Spinal cord (tissue), 10 donors: ENCODE measurements at places on chromosomes 1 and 21. TPM values are rescaled to one million over a fixed set of nuclear protein-coding genes. Genes with fewer than 3 reads are reported as not detected.

DNA sequence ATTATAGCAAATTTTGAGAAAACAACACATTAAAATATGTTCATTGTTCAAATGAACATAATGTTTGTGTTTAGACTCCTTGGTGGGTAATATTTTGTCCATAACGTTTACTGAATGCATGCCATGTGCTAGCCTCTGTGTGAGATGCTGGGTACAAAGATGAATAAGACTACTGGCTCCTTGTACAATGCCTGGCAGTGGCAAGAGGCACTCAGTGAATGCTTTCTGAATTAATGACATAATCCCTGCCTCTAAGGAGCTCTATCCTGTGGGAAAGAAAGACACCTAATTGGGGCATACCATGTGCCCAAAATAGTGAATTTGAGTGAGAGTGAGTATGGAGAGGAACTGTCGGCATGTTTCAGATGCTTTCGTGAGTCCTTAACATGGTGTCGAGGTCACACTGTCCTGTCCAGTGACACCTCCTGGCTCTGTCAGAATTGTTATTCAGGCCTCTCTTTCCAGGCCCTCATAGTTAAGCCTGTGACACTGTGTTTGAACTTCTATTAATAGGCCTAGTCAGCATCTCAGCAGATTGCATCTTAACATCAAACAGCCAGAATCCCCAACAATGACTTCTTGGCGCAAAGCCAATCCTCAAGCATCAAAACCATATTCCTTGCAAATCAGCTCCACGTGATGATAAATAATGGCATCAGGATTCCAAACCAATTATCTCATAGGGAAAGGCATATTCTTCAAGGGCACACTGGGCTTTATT, 32.8 kb upstream of the S1PR1 start:
- peak; percentile 72 for DNase-seq
- H3K36me3 ChIP-seq, result no peaks in the 10 kb centered on the region
- no peak overlapping the region for H3K4me3 ChIP-seq
- no peaks in the 10 kb centered on the region for H3K4me1 ChIP-seq
- no peaks in the 10 kb centered on the region for H3K27me3 ChIP-seq

DNA sequence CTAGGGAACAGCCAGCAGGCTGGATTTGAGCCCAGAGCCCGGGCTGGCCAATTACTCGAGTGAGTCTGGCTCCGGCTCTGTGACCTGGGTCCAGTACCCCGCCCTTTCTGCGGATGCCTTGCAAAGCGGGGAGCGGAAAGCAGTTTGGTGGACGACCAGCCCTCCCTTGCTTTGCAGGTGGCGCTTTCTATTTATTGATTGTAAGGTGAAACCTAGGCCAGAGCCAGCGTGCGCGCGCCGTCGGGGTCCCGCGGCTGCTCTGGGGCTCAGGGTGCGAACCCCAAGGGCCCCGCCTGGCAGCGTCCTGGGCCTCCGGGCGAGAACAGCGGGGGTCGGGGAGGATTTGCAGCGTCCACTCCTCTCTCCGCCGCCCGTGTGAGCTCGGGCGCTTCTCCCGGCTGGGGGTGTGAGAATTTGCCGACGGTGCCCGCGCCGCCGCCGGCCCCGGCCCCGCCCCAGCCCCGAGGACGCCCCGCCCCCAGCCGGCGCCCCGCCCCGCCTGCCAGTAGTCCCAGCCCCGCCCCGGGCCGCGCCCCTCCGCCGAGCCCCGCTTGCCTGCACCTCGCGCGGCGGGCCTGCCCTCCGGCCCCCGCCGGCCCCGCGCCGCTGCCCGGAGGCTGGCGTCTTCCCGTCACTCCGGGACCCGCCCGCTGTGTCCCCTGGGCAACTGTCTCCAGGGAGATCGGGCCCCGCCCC, 37.6 kb downstream of the PIK3CD start:
- H3K27me3 ChIP-seq, result peaks cover 27% of the 10 kb centered on the region
- no peak for DNase-seq
- no peak overlapping the region for H3K27ac ChIP-seq

DNA sequence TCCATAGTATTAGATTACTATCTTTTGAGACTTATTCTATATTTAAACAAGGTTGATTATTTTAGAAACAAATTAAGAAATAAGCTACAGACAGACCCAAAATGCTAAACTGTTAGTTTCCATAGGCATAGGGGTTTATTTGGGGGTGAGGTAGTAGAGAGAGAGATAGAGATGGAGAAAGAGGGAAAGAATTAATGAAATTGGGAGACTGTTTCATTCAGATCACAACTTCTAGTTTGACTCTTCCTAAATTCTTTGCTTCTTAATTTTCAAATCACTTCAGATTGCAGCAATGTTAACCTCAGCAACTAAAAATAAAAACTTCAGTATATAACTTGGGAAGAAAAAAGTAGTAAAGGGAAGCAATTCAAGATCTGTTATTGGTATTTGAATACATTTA, 3.4 kb downstream of the JUN start:
- peak overlapping the region; percentile 79 for H3K4me3 ChIP-seq
- DNase-seq, result no peak
- H3K27ac ChIP-seq, result no peak overlapping the region
- H3K4me1 ChIP-seq, result peaks cover 16% of the 10 kb centered on the region

- H3K27me3 ChIP-seq, result peaks cover 6% of the 10 kb centered on the region
- H3K4me1 ChIP-seq, result peaks cover 9% of the 10 kb centered on the region
- H3K4me3 ChIP-seq, result no peak overlapping the region
Measured at GRCh38 chr1:182062223-182062622, 711 bp upstream of the ZNF648 start.

DNA sequence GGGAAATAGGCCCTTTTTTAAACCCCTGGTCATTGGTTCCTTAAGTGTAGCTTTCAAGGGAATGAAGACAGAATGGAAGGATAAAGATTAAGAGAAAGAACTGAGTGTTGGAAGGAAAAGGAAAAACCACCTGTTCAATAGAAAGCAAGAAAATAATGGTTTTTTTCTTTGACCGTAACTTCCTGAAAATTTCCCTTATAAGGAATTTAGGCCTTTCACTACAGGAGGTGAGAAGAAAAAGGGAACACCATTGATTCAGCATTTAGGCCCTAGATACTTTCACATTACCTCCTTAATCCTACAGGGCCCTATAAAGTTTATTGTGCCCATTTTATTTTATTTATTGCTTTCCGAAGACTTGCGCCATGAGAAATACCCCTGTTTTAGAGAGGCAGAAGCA, 18.9 kb downstream of the KPNA6 start:
- H3K4me3 ChIP-seq, result no peak overlapping the region
- H3K27me3 ChIP-seq, result no peaks in the 10 kb centered on the region
- H3K4me1 ChIP-seq, result no peaks in the 10 kb centered on the region
- peaks cover 3% of the 10 kb centered on the region for H3K36me3 ChIP-seq

- no peak overlapping the region for H3K27ac ChIP-seq
- H3K27me3 ChIP-seq, result no peaks in the 10 kb centered on the region
- DNase-seq, result no peak
- H3K36me3 ChIP-seq, result no peaks in the 10 kb centered on the region
- H3K4me1 ChIP-seq, result peaks cover 41% of the 10 kb centered on the region
Measured at GRCh38 chr1:229028544-229028943, 242.4 kb upstream of the RAB4A start.

- H3K27me3 ChIP-seq, result peaks cover 5% of the 10 kb centered on the region
- H3K4me3 ChIP-seq, result no peak overlapping the region
- H3K36me3 ChIP-seq, result peaks cover 3% of the 10 kb centered on the region
- peaks cover 37% of the 10 kb centered on the region for H3K4me1 ChIP-seq
- no peak overlapping the region for H3K27ac ChIP-seq
Measured at GRCh38 chr21:42222821-42223390, 4.0 kb downstream of the ABCG1 start.

DNA sequence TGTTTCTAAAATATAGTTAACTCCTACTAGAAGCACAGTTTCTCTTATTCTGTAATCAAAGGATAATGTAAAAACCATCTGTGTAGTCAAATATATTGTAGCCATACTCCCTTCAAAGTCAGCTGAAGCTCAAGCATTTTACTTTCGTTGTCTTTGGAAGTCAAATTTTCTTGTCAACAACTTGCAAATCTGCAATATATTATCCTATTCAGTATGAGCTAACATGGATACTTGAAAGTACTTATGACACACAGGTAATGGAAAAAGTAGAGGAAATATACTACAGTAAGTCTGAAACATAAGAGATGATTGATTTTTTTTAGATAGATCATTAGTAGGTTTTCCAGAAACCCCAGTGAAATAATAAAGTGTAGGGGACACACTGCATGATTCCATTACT, 121.5 kb downstream of the COL24A1 start:
- H3K4me1 ChIP-seq, result no peaks in the 10 kb centered on the region
- H3K4me3 ChIP-seq, result no peak overlapping the region
- no peaks in the 10 kb centered on the region for H3K36me3 ChIP-seq
- DNase-seq, result no peak
- H3K27ac ChIP-seq, result no peak overlapping the region

- H3K4me3 ChIP-seq, result no peak overlapping the region
- H3K4me1 ChIP-seq, result peaks cover 10% of the 10 kb centered on the region
- DNase-seq, result no peak
- H3K27me3 ChIP-seq, result no peaks in the 10 kb centered on the region
- peaks cover 1% of the 10 kb centered on the region for H3K36me3 ChIP-seq
- H3K27ac ChIP-seq, result no peak overlapping the region
Measured at GRCh38 chr1:13759072-13759471, 59.1 kb downstream of the PRDM2 start.

DNA sequence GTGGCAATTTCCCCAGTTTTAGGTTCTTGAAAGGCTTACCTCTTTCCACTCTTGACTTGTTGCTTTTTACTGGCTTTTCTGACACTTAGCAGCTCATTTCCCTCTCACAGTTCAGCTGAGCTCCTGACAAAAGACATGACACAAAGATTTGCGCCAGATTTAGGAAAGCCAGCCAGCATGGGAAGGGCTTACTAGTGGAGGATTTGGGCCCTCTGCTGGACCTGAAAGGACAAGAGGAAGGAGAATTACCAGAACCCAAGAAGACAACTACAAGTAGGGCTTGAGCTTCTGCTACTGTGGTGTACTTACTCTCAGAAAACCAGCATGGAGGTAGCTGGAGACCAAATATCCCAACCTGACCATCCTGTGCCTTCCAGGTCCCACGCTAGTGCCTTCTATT, 784.5 kb downstream of the BRINP3 start:
- no peak overlapping the region for H3K4me3 ChIP-seq
- no peaks in the 10 kb centered on the region for H3K36me3 ChIP-seq
- H3K27me3 ChIP-seq, result no peaks in the 10 kb centered on the region

GRCh38 chr1:242196101-242196500, 197.2 kb upstream of the MAP1LC3C start:
- no peaks in the 10 kb centered on the region for H3K27me3 ChIP-seq
- H3K4me3 ChIP-seq, result no peak overlapping the region
- H3K36me3 ChIP-seq, result no peaks in the 10 kb centered on the region

DNA sequence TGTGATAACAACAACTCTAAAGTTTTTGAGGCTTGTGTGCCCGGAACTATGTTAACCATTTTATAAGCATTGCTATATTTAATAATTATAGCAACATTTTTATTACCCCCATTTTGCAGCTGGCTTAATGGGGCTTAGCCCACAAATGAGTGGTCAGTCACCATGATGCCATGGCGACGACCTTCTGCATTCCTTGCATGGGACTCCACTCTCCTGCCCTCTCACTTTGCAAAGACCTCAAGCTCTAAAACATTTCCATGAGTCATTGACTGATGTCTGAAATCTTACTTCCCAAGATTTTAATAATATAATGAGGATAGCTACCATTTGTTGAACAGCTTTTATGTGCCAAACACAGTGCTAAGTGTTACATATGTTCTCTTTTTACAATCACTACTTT, 15.4 kb downstream of the NGF start:
- no peaks in the 10 kb centered on the region for H3K4me1 ChIP-seq
- H3K36me3 ChIP-seq, result no peaks in the 10 kb centered on the region
- no peak overlapping the region for H3K27ac ChIP-seq
- H3K4me3 ChIP-seq, result no peak overlapping the region
- no peaks in the 10 kb centered on the region for H3K27me3 ChIP-seq
- DNase-seq, result no peak

- H3K4me3 ChIP-seq, result no peak overlapping the region
- no peak overlapping the region for H3K27ac ChIP-seq
- DNase-seq, result no peak
- H3K27me3 ChIP-seq, result no peaks in the 10 kb centered on the region
- H3K4me1 ChIP-seq, result peaks cover 17% of the 10 kb centered on the region
Measured at GRCh38 chr1:230065571-230065970, 1.5 kb upstream of the GALNT2 start.

- H3K4me1 ChIP-seq, result no peaks in the 10 kb centered on the region
- H3K27me3 ChIP-seq, result no peaks in the 10 kb centered on the region
- H3K4me3 ChIP-seq, result no peak overlapping the region
- DNase-seq, result no peak
- H3K36me3 ChIP-seq, result no peaks in the 10 kb centered on the region
Measured at GRCh38 chr1:159089184-159089791, 12.7 kb upstream of the AIM2 start.

- no peaks in the 10 kb centered on the region for H3K27me3 ChIP-seq
- no peak for DNase-seq
- peaks cover 20% of the 10 kb centered on the region for H3K36me3 ChIP-seq
- no peak overlapping the region for H3K4me3 ChIP-seq
- peaks cover 6% of the 10 kb centered on the region for H3K4me1 ChIP-seq
Measured at GRCh38 chr1:214331827-214332423, 51.0 kb downstream of the SMYD2 start.

FAM151A gene
- not detected for total RNA-seq

FCAMR gene
- not detected for total RNA-seq

DISP3 gene
- 8.3 TPM for total RNA-seq

SPSB1 gene
- total RNA-seq, result 10.6 TPM

RGS8 gene
- total RNA-seq, result 8.2 TPM

S100A7A gene
- not detected for total RNA-seq

CCDC185 gene
- total RNA-seq, result not detected

ROR1 gene
- 16.5 TPM for total RNA-seq

TMOD4 gene
- total RNA-seq, result not detected

ADGRL2 gene
- total RNA-seq, result 176 TPM

ETS2 gene
- 25.8 TPM for total RNA-seq

PRAMEF6 gene
- total RNA-seq, result not detected
